ENCODE measurements at places on chromosomes 7 and 10.

DNA sequence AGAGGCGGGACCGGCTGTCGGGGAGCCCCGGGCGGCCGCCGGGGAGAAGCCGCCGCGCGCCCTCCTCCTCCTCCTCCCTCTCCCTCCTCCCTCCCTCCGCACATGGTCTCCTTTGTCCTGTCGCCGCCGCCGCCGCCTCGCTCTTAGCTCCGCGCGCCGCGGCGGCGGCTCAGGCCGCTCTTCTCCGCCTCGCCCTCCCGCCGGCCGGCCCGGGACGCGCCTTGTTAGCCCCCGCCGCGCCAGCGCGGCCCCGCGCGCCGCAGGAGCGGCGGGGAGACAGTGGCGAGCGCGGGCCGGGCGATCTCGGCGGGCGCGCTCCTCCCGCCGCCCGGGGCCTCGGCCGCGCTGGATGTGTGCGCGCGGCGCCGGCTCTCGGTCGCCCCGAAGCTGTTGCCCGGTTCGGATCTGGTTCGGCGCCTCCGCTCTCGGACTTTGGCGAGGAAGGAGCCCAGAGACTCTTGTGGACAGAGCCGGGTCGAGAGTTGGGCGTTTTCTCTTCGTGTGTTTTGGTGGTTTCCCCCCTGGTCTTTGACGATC is 437.4 kb upstream of the GALNT17 start:
- DNase-seq, result no peak

GRCh38 chr10:133002685-133003084 is 60.3 kb upstream of the CFAP46 start:
- no peak for DNase-seq

DNA sequence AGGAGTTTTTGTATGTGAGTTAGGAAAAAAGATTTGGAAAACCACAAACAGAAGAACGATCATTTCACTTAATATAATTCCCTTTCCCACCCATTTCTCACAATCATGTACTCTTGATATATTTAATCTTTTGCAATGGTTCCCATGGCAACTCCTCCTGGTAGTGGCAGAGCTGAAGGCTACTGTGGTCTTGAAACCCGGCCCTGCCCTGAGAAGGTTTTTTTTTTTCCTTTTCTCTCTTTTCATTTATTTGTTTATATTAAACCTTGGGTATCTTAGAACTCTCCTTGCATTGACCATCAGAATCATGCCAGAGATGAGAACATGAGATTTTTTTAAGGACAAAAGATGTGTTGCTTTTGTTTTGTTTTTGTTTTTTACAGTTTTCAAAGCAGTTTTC is 566.1 kb upstream of the NRP1 start:
- no peak for DNase-seq

DNA sequence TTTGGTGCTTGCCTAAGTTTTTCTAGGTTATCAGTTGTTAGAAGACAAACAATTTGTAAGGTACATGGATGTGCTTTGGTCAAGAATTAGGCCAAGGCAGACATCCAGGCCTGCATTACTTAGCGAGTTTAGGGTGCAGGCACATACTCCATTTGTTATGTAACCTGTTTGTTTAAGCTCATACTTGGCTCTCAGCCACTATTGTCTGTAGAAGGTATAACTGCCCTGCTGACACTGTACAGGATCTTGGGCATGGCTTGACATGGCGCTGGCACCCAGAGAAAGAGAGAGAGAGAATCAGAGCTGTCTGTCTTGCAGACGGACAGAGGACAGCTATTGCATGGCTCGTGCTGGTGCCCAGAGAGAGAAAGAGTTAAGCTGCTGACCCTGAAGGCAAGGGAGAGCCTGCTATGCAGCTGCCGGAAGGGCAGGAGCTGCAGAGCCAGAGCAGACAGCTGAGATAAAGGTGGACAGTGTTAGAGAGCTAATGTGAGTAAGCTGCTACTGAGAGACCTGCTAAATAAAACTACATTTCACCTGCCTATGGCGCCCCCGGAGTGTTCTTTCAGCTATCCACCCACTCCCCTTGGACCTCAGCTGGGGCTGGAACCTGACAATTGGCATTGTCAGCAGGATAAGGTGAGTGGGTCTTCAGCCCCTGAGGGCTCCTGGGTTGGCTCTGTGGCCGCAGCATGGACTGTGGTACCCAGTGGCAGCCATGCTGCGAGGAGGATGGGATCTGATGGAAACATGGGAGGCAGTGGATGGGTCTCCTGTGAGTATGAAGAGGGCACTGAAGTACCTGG is 120.9 kb upstream of the TMEM106B start:
- DNase-seq, result no peak

DNA sequence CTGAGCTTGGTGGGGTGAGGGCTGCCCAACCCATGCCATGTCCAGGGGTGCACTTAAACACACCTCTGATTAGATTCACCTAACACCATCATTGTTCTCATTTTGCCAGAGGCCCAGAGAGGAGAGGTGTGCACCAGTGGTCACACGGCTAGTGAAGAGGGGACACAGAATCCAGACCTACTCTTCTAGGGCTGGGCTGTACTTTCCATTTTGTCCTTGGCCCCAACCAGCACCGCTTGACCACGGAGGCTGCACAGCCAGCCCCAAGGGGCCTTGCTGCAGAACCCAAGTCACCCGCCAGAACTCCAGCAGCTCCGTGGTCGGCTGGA is 246 bp upstream of the WDFY4 start:
- no peak for DNase-seq

- no peak for DNase-seq
These were observed 296.8 kb upstream of the SHH start for GRCh38 chr7:156109076-156109475.
